Posterior vena cava (tissue), 2 donors: ENCODE measurements at places on chromosomes 13 and 19. TPM values are rescaled to one million over a fixed set of nuclear protein-coding genes. Genes with fewer than 3 reads are reported as not detected.
A peak's percentile ranks its signal among the peaks of the same experiment; 100 is the strongest.

GRCh38 chr13:109833071-109833470, 46.7 kb upstream of the IRS2 start:
- DNase-seq, result no peak

DNA sequence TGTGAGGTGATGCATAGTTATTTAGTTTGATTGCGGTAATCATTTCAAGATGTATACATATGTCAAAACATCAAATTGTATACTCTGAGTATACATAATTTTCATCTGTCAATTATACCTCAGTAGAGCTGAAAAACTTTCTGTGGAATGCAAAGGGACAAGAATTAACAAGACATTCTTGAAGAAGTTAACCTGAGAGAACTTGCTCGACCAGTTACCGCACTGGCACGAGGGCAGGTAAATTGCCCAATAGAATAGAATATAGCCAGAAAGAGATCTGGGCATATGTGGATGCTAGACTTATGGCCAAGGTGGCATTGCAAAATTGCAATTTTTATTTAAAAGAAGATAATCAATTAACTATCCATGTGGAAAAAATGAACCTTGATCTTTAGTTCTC, 42.3 kb upstream of the GJB6 start:
- no peak for DNase-seq

DNA sequence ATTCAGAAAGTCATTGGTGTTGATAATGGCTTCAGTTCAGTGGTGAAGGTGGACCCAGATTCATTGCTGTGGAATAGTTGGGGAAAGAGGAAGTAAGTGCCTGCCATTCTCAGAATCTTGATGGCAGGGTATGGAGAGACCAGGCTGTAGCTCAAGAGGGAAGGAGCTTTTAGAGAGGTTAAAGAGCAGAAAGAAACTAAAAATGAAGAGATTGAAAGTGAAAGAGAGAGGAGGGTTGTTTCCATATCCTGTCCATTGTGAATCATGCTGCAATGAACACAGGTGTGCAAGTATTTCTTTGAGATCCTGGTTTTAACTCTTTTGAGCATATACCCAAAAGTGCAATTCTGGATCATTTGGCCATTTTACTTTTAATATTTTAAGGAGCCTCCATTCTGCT, 12.5 kb downstream of the GJB6 start:
- DNase-seq, result no peak

- no peak for DNase-seq
Observed at GRCh38 chr19:28065026-28065425, 1147.9 kb downstream of the UQCRFS1 start.

- DNase-seq, result no peak
Observed at GRCh38 chr13:101977475-101977874, 424.4 kb downstream of the FGF14 start.

DNA sequence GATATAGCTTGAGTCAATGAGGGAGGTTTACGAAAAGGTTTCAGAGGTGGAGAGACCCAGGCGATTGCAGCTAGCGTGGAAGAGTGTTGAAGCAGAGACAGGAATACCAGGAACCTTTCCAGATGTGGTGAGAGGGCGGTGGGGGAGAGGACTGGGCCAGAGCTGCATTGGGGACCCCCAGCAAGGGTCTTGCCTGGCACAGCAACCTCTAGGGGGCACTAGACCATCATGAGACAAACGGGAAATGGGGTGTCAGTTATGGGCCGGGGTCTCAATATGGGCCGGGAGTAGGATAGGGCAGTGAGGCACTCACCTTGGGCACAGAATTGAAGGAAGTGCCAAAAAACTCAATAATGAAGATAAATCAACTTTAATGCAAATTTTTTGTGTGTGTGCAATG, 2.1 kb upstream of the LRP3 start:
- peak; percentile 11 for DNase-seq

DNA sequence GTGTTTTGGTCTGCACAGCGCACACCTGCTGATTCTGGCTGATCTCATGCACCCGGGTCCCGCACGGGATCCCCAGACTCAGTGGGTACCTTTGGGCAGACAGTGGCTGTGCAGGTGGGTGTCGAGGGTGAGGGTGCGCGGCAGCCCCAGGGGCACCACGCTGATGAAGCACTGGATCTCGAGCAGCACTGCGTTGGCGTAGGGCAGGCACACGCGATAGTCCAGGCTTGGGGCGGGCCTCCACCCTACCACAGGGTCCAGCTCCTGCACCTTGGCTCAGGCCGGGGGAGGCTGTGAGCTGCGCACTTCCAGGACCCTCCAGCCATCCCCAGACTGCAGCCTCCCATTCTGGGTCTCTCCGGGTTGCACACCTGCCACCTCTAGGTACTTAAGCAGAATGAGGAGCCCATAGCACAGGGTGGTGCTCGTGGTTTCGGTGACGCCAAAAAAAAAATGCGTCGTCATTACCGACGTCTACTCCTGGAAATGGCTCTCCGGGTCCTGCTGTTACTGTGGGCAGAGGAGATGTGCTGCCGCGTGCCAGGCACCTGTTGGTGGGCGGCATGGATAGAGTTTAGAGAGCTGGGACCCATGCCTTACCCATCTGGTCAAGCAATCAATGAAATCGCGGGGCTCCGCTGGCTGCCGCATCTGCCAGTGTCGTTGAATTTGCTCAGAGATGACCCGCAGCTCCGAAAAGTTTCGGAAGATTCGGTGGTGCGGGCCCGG, 10.5 kb downstream of the EGLN2 start:
- no peak for DNase-seq

- DNase-seq, result no peak
Observed at GRCh38 chr13:27353166-27353583, 71.2 kb upstream of the GTF3A start.

- no peak for DNase-seq
Observed at GRCh38 chr13:39637890-39638289, 17.6 kb upstream of the COG6 start.

DNA sequence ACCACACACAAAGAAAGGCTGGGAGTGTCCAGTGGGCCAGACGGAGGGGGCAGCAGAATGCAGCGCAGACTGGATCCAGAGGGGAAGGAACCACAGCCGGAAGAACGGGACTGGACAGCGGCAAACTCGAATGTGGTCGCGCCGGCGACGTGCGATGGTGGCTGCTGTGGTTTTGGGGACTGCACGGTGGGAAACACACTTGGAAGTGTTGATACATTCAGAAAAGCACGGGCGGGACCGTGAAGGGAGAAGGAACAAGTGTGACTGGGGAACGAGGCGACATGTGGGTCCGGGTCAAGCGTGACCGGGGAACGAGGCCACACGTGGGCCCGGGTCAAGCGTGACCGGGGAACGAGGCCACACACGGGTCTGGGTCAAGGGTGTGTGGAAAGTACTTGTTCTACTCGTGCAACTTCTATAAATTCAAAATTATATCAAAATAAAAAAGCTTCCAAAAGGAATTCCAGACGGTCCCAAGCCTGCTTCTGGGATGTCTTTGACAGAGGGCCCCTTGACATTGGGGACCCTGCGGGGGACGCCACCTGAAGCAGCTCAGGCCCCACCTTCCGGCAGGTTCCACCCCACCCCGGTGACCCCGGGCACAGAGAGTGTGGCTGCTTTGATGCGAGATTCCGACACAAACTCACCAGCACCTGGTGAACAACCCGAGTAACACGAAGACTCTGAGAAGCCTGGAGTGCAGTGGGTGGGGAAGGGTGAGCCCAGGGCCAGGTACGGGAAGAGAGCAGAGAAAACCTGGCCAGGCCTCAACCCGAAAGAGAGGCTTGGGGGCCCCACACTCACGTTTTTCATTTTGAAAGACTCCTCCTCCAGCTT, 25.1 kb upstream of the C13orf46 start:
- peak; percentile 68 for DNase-seq

DNA sequence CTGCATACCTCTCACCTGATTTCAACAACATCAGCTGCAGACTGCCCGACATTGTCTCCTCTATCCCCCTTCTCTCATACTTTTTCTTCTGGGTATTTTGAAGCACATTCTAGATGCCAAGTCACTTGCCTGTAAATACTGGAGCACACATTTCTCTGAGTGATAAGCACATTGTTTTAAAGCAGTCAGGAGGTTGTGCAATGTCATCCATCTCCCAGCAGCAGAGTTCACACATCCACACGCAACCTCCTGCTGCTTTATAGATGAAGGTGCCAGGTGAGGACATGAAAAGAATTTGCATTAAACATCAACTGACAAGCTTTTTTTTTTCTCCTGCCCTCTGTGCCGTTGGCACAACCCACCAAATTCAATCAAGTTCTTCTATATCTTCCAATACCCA, 5.5 kb downstream of the UPK1A start:
- DNase-seq, result no peak

DNA sequence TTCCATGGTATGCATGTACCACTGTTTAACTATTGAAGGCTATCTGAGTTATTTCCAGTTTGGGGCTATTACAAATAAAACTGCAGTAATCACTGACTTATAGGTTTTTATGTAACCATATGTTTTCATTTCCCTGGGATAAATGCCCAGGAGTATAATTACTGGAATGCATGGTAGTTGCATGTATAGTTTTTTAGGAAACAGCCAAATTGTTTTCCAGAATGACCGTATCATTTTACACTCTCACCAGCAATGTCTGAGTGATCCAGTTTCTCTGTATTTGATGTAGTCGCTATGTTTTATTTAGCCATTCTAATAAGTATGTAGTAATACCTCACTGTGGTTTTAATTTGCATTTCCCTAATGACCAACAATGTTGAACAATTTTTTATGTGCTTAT, 42.0 kb downstream of the CYSLTR2 start:
- no peak for DNase-seq

- no peak for DNase-seq
Observed at GRCh38 chr13:50957620-50958019, 48.0 kb downstream of the RNASEH2B start.

- no peak for DNase-seq
Observed at GRCh38 chr19:55451163-55451964, 8.3 kb upstream of the SHISA7 start.

GRCh38 chr19:2769218-2769617, 13.9 kb downstream of the SGTA start:
- no peak for DNase-seq

DNA sequence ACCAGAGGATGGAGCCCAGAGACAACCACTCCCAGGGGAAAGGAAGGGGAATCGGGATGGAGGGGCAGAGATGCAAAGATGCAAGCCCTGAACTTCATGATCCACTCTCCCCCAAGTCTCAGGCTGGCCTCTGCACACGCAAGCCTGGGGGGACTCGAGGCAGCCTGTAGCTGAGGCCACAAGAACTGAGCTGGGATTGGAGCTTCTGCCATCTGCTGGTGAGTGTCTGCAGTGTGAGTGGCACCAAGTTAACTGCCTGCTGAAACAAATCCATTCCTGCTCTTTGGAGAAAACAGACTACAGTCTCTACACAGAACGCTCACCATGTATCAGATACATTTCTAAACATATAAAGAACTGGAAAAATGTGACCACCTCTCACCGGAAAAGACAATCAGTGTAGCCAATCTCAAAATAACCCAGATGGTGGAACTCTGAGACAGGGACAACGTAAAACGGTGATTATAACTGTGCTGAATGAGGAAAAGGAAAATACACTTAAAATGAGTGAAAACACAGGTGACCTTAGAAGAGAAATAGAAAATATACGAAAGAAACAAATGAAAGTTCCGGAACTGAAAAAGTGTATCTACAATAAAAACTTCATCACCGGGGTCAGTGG, 62.1 kb downstream of the KLF2 start:
- no peak for DNase-seq

GRCh38 chr13:110399801-110400200, 92.7 kb downstream of the COL4A2 start:
- DNase-seq, result no peak

DNA sequence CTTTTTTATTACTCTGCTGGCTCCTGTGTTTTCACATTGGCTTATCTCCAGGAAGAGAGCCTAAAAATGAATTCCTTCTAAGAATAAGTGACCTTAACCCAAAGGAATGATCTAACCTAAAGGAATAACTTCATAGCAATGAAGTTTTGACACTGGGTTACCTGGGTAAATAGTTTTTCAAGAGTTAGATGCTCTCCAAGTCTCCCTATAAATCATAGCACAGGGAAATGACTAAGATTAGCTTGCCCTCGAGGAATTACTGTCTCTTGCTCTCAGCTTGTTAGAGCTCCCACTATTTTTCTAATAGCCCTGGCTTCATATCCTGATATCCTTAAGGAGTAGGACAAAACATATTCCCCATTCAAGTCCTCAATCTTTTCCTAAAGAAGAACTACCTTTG, 66.3 kb downstream of the SPRY2 start:
- no peak for DNase-seq

- no peak for DNase-seq
Observed at GRCh38 chr13:78460176-78460575, 143.2 kb downstream of the POU4F1 start.

- DNase-seq, result no peak
Observed at GRCh38 chr13:95516021-95516420, 36.5 kb upstream of the CLDN10 start.

DNA sequence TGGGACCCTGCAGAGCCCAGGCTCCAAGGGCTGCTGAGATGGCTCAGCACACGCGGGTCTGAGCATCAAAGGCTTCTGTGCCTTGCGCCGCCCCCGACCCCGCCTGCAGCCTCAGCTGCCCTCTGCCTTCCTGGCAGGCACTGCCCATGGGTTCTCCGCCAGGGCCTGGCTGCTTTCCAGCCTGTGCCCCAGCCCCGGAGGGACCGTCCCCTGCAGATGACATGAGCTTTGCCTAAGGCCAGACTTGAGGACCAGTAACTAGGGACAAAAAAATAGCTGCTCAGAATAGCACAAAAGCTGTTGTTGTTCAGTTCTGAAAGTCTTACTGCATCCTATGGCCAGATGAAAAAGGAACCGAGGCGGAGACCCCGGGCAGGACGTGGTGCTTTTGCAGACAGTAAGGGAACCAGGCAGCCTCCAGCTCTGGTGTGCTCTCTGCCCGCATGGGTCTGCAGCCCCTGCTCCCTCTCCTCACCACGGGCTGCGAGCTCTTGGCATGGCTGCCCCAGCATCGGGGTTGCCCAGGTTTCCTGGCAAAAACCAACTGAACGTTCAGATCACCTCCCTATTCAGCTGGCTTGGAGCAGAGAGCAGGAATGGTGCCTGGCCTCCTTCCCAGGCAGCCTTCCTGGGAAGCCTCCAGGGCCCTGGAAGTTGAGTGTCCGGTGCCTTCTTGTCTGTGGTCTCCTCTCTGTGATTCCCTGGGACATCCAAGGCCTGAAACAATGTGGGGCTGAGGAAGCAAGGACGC, 12.5 kb upstream of the CFAP97D2 start:
- DNase-seq, result no peak

WDR62 gene
- total RNA-seq, result 0.71 TPM

OR10H1 gene
- 0.09 TPM for total RNA-seq

ERICH6B gene
- not detected for total RNA-seq

IGFLR1 gene
- 9.3 TPM for total RNA-seq

ZNF726 gene
- 0.81 TPM for total RNA-seq

BCL3 gene
- 37.6 TPM for total RNA-seq

SLC27A5 gene
- 7.6 TPM for total RNA-seq

ZNF492 gene
- 0.23 TPM for total RNA-seq

PLK5 gene
- not detected for total RNA-seq

S1PR4 gene
- total RNA-seq, result 1.7 TPM

MISP3 gene
- total RNA-seq, result 1.0 TPM

TNFSF9 gene
- total RNA-seq, result 0.42 TPM
